ENCODE measurements at places on chromosomes 2 and 18.

GRCh38 chr2:127877626-127878025 is 8.1 kb downstream of the AMMECR1L start:
- no peak for DNase-seq

DNA sequence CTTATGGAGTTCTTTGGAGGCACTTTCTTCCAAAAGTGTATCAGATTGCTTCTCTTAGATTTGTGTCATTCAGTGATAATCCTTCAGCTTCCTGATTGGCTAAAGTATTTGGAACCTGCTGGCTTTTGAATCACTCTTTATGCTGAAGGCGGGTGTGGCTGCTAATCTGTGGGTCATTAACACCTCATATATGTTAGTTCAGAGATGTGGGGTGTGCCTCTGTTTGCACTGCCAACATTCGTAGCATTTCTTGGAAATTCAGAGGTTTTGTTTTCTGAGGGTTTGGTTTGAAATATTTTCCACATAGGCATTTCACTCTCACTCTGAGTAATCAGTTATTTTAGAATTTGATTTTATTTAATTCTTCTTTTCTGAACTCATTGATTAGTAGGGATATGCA is 1604.4 kb upstream of the ACVR2A start:
- DNase-seq: no peak

GRCh38 chr2:67600946-67601345 is 203.8 kb downstream of the ETAA1 start:
- no peak for DNase-seq

- DNase-seq: no peak
Measured at GRCh38 chr2:60148716-60149115, 404.7 kb downstream of the BCL11A start.

DNA sequence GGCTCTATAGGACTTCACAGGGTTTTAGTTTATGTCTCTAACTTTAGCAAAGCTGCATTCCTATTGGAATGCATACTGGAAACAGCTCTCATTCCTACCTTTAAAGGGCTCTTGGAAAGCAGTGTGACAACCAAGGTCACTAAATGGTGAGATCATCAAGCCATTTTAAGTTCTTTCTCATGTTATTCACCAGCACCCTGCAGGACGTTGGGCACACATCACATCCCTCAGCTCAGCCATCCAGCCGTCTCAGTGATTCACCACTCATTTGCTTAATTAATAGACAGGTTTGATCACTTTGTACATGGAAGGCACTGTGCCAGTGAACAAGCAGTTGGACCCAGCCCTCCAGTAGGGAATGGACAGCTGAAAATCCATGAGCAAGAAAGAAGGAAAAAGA is 32.2 kb upstream of the RBM44 start:
- DNase-seq: no peak

DNA sequence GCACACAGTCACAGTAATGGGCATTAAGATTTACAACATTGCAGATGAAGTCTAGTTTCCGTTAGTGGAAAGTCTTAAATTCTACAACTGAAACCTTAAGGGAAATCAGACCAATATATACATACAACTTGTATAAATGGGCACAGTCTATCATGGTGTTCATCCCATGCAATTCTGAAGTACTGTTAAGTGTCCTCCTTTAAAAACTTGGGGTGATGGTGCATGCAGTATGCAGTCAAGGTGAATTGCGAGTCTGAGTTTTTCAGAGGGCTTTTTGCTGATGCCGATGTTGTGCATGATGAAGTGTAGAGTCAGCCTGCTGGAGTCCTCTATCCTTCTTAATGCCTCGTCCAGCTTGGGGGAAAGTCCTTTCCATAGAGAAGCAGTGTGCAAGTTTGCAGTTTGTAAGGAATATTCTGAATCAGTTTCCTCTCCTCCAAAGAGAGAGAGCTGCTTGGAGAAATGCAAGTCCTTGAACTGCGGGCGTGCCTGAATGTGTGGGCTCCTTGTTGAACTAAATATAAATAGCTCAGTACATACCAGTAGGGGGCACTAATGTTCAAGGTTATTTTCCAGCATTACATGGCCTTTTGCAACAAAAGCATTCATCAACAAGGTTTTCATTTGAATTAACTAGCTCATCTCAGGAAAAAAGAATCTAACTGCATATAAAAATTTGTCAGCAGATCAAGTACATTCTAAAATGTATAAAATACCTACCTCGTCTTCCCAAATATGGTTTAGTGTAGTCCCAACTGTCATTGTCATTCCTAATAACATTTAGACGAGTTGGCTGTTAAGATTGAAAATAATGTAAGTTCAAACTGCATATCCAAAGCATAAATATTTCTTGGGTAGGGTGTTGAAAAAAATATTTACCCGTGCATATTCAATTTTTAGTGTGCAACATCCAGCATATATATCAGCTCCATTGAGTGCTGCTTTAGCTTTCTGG is 21.3 kb downstream of the HNRNPLL start:
- peak; percentile 56 for DNase-seq

- DNase-seq: peak; percentile 48
Measured at GRCh38 chr2:218896501-218897393, 16.1 kb downstream of the WNT10A start.
